ENCODE measurements at places on chromosomes 12 and 14.

DNA sequence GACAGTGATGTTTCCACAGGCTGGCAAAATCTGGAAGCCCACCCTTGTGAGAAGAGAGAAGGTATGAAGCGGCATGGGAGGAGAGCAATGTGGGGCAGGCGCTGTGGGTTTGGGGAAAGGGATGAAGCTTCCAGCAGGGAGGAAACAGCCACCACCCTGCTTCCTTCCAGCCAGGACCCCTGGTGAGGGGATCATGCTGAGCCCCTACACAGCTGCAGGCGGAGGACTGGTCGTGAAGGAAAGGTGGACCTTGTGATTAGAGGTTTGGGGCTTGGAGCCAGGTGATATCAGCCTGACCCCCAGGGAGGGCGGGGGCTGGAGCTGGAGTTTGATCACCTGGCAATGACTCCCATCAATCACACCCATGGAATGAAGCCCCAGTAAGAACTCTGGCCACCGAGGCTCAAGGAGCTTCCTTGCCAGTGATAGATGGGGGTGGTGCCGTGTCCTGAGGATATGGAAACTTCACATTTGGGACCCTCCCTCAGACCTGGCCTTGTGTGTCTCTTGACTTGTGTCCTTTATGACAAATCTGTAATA lies 48.6 kb downstream of the RIMBP2 start:
- no peak for DNase-seq

GRCh38 chr14:62443796-62444195 lies 601.5 kb downstream of the KCNH5 start:
- no peak for DNase-seq

DNA sequence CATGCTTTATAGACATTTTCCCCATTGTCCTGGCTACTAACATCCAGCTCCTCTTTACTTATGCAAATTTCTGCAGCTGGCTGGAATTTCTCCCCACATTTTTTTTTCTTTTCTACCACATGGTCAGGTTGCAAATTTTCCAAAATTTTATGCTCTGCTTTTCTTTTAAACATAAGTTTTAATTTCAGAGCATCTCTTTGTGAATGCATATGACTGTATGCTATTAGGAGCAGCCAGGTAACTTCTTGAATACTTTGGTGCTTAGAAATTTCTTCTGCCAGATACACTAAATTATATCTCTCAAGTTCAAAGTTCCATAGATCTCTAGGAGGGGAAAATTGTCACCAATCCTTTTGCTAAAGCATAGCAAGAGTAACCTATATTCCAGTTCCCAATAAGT lies 365.9 kb downstream of the LRFN5 start:
- DNase-seq, result no peak

GRCh38 chr12:75481013-75481705 lies 604 bp downstream of the GLIPR1 start:
- DNase-seq, result no peak

- DNase-seq, result no peak
Observed at GRCh38 chr12:109386059-109386433, 38.3 kb downstream of the MYO1H start.

DNA sequence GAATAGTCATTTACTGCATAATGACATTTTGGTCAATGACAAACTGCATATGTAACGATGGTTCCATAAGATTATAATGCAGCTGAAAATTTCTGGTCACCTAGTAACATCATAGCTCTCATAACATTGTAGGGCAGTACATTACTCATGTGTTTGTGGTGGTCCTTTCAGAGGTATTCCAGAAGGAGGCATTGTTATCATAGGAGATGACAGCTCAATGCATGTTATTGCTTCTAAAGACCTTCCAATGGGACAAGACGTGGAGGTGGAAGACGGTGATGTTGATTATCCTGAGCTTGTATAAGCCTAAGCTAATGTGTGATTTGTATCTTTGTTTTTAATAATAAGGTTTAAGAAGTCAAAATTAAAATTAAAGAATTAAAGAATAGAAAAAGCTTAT lies 43.8 kb upstream of the TSPAN11 start:
- no peak for DNase-seq

GRCh38 chr12:66240096-66240820 lies 51.2 kb downstream of the IRAK3 start:
- no peak for DNase-seq

- DNase-seq, result no peak
Observed at GRCh38 chr14:95679998-95680735, 6.1 kb upstream of the TCL1B start.

DNA sequence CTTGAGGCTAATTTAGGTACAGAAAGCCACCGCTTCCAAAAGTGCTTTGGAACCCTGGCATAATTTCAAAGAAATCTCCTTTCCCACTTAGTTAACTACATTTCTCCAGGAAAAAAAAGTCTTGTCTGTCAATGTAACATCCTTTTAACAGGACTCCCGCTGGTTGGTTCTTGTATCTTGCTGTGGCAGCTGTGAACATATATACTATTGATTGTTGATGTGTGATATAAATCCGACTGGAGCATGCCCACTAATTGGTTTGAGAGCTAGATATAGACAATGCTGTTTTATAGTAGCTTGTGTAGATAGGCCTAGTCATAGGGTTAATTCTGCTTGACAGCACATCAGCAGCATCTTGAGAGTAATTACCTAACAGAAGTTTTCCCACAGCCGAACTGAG lies 89.6 kb downstream of the MSRB3 start:
- DNase-seq, result no peak

DNA sequence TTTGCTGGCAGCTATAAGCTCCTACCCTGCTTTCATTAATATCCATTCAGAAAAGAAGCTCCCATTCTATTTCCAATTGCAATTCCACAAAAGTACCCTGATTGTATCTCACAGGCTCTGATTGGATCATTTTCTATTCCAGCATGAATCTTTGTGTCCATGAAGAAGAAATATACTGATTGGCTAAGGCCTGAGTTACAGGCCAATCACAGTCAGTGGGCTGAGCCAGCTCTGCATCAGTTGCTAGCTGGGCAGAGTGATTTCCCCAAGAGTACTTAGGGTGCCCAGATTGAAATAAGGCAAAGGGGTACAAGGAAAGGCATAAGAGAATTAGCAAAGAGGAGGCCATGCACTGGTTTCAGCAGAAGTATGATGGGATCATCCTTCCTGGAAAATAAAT lies 14.4 kb downstream of the ART4 start:
- DNase-seq, result no peak

GRCh38 chr14:102810523-102810922 lies 33.3 kb downstream of the TRAF3 start:
- no peak for DNase-seq

DNA sequence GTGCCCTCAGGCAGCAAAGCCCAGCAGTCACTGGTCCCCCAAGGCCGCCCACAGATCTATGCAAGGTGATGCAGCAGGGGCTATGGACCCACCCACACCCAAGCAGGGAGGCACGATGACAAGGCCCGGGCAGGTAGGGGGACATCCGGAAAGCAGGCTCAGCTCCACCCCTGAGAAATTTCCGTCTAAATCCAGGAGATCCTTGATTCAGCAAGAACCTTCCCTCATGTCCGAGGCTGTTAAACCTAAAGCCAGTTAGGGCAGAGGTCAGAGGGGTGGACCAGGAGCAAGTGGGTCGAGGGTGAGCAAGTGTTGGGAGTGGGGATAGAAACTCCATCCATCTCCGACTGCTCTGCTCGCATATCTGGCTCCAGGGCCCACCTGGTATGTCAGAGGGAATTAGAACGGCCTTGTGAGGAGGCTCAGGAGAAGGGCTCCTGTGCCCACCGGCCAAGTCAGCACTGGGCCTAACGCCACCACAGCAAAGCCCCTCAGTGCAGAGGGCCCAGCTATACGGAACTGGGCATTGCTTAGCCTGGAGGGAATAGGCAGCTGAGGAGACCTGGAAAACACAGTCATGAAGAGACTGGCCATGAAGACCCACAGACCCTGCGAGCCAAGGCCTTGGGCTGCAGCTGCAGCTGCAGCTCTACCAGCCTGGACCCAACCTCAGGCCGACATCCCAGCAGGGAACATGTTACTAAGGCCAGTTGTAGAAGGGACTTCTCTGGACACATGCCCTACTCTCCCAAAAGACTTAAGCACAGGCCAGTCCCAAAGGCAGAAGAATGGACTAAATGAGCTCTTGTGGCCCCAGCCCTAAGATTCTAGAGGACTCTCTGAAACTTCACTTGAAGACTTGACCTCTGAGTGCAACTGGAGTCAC lies 34.3 kb downstream of the DAD1 start:
- no peak for DNase-seq

DNA sequence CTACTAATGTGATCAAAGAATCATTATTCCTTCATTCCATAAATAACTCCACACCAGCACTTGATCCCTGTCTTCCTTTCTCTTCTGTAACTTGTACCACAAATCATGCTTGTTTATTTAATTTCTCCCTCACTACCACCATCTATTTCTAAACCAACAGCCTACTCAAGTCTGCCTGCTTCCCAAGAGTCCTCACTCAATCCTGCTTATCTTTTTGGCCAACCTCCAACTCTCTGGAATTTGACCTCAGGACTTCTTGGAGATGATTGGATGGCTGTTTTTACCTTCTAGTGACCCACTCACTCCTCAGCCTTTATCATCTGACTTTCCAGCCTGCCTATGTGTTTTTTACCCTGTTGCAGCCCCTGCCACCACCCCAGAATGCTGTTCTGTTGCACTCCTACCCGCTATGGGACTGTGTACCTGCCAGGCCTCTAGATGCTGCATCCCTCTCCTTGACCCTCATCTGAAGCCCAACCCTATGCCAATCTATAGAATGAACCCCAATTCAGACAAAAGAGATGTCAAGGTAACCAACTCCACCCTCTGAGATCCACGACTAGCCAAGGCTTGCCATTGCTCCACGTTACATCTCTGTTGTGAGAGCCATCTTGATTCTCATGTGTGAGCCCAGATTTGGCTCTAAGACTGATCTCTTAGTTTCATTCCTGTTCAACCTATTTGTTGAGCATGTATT lies 150.2 kb upstream of the PLEKHG7 start:
- no peak for DNase-seq

GRCh38 chr14:93212432-93212831 lies 5.4 kb downstream of the UBR7 start:
- no peak for DNase-seq

GRCh38 chr14:89356927-89357326 lies 60.1 kb downstream of the FOXN3 start:
- DNase-seq, result no peak

DNA sequence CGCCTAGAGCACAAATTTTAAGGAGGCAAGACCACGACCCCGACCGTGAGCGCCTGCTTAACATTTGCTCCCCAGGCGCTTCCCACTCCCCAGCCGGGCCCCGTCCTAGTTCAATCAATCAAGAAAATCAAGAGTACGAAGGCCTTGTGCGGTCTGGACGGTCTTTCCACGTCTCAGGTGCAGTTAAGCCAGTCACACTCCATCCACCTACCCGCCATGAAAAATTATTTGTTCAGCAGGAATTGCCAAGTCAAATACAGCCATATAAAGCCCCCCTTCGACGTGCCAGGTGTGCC lies 603 bp upstream of the LRR1 start:
- no peak for DNase-seq
